ENCODE measurements at places on chromosomes 11 and 22.

- peak; percentile 35 for DNase-seq
These were observed 8.1 kb downstream of the FBXO7 start for GRCh38 chr22:32482708-32483107.

DNA sequence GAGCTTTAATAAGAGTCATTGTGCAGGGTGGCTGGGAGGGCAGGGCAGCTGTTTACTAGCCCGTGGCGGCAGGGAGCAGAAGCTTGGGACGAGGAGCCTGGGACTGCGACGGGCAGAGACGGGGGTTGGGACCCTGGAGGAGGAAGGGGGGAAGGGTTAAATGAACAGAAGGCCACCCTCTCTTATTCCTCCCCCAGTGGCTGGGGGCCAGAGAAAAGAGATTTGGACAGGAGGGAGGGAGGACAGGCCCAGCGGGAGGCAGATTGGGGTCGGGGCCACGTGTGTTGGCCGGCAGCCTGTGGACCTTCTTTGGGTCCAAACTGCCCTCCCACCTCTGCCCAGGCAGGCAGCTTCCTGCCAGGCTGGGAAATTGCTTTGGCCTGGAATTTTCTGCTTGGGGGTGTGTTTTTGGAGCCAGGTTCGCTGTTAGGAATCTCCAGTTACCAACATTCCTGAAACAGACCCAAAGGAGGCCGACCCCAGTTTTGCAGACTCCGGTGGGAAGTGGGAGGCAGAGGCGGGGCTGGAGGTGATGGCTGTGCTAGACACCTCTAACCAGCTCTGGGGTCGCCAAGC is 50.2 kb downstream of the APOL3 start:
- DNase-seq = no peak

GRCh38 chr22:50031189-50032091 is 18.9 kb upstream of the IL17REL start:
- DNase-seq = no peak

- DNase-seq = no peak
These were observed 135.2 kb upstream of the C11orf58 start for GRCh38 chr11:16603245-16603644.

DNA sequence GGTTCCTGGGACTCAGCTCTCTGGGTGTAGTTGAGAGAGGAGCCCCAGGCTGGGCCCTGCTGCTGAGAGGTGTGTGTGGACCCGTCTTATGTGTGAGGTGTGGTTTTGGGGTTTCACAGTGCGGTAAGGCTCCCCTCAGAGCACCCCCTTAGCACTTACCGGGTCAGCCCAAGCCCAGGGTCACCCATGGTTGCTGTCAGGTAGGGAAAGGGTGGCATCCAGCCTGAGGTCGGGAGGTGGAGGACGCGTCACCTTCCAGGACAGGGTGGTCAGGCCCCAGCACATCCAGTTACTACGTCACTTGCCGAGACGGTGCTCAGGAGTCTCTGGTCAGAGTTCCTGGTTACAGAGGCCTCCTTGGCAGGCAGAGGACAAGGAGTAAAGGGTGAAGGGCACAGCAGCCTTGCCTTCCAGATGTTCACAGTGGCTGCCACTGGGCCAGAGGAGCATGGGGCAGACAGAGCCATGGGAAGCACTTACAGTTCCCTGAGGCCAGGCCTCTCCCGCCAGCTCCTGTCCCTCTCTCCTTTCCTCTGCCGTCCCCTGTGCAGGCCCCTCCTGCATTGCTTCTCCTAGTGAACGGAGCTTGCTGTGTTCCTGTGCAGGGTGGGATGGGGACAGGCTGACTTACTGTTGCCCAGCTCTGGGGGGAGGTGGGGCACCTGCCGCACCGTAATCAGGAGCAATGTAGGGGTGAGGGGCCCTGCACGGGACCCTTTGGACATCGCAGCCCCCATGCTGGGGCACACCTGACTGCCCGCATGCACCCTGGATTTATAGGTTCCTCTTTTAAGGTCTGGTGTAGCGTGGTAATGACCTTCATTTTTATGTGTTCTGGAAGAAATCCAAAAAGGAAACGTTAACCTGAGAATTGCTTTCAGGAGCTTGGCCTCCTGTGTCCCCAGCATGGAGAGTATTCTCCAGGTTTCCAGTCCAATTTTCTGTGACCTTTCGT is 285.9 kb downstream of the TBC1D22A start:
- no peak for DNase-seq

GRCh38 chr11:118996926-118997626 is 862 bp upstream of the CENATAC start:
- DNase-seq = peak; percentile 61

DNA sequence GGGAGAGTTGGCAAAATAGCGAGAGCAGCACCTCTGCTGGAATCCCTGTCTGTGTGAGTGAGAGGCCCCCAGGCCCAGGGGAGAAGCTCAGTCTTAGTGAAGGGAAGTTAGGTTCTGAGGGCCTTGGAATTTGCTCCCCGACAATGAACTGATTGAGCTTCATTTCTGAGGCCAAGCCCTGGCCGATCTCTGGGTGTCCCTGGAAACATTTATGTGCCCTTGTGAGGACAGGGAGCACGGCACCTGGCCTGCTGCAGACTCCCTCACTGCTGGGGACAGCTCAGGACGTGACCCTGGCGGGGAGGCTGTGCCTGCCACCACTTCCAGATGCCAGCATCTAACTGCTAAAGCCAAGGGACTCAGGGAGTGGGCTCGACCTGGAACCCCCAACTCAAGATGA is 52.0 kb downstream of the ARHGAP8 start:
- DNase-seq = no peak

DNA sequence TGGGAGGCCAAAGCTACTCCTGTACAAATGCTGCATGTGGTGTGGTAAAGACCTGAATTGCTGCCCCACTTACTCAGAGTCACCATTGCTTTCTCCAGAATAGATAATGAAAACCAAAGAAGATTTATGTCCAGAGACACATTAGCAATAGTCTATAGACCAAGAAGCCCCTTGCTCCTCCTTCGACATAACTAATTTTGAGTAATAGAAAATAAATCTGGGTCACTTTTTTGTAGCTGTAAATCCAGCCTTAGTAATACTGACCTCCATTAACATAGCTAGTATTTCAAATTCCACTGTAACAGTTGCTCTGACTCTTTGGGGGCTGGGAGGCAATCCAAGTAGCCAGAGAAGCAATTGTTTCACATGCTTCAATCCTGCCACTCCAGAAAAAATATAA is 145.9 kb downstream of the MAML2 start:
- DNase-seq = no peak

DNA sequence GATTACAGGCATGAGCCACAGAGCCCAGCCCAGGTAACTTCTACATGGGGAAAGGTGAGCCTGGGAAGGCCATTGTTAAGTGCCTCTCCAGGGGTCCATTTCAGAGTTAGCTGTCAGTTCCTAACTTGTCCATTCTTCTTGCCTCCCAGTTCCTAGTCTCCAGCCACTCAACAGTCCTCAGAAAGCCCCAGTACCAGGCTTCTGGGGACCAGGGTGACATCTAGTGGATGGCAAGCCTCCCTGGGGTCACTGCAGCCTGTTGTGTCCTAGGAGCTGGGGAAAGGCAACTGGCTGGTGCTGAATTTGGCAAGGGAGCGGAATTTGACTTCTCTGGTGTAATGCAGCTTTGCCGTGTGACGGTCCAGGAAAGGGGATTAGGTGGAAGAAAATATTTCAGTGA is 2.1 kb downstream of the LGALS12 start:
- DNase-seq = no peak

- no peak for DNase-seq
These were observed 105.2 kb downstream of the PPP6R3 start for GRCh38 chr11:68565768-68566167.

DNA sequence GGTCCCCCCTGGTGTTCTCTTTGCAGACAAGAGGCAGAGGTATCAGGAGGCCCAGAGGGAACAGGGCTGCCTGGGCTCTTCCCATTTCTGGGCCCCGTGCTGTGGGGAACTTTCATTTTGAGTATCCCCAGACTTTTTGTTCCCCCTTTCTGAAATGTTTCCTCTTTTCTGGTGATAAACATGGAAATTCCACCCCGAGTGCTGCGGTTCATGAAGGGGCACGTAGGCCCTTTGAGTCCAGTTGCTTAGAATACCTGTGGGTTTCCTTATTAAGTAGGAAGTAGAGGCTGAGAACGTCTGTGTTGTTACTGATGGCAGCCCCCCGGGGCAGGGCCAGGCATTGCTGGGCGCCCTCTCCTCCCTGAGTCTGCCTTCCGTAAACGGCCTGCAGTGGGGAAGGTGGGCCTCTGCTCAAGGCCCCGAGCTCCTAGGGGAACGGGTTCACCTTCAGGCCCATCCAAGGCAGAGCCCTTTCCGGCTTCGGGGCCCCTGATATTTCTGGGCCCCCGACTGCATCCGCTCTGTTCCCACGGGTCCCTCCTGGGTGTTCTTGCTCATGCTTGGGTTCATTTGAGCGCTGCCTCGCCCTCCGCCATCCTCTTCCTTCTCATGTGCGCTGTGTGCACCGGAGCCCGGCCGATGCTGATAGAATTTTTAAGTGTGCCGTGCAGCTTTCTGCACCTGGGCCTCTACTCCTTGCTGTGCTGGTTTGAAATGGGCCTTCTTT is 12.0 kb downstream of the TBC1D22A start:
- peak; percentile 67 for DNase-seq

DNA sequence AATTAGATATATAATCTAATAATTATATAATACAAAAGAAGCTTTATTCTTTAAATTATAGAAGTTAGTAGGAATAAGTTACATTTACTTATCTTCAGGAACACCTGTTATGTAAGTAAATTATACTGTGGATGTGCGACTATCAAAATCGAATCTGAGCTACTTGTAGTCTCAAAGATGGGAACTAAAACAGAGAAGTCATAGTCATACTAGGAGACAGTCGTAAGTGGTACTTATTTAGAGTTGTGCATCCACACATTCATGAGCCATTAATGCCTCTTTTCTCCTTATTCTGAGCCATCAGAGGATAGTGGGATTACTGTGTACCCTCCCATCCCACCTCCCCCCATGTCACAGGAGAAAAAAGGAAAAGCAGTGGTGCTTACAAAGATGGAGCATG is 114.4 kb downstream of the CADM1 start:
- DNase-seq = no peak

DNA sequence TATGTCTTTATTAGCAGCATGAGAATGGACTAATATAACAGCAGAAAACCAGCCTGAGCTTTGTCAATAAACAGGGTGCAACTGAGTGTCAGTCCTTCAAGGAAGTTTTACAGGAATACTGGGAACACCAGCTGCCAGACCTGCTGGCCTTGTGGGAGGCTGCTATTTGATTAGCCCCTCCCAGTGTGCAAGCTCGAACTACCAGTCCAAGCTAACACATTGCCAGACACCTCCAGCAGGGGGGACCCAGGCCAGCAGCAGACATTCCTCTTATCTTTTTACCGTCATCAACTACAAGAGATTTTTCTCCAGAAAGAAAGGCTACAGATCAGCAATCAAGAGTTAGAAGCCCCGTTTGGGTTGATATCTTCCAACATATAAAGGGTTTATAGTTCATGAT is 942.8 kb upstream of the TENM4 start:
- no peak for DNase-seq

- no peak for DNase-seq
These were observed 458.3 kb downstream of the METTL15 start for GRCh38 chr11:28566339-28567089.

GRCh38 chr22:44455151-44455962 is 42.7 kb downstream of the RTL6 start:
- peak; percentile 58 for DNase-seq

GRCh38 chr11:47175746-47176327 is 842 bp downstream of the ARFGAP2 start:
- no peak for DNase-seq

- no peak for DNase-seq
These were observed 44.0 kb downstream of the MPPED1 start for GRCh38 chr22:43455846-43456245.

- no peak for DNase-seq
These were observed 23.6 kb upstream of the ALX4 start for GRCh38 chr11:44333271-44334218.

- no peak for DNase-seq
These were observed 173.4 kb upstream of the BDNF start for GRCh38 chr11:27873664-27874063.

- no peak for DNase-seq
These were observed 39.4 kb downstream of the TRIM29 start for GRCh38 chr11:120098503-120099020.

- no peak for DNase-seq
These were observed 580.3 kb upstream of the CADM1 start for GRCh38 chr11:116084511-116084910.

GRCh38 chr11:120331301-120331996 is 4.8 kb upstream of the ARHGEF12 start:
- DNase-seq = no peak

- no peak for DNase-seq
These were observed 46.3 kb upstream of the RAPSN start for GRCh38 chr11:47495011-47495855.

GRCh38 chr22:38075105-38075825 is 8.7 kb downstream of the SLC16A8 start:
- DNase-seq = no peak

GRCh38 chr11:45280449-45280848 is 5.7 kb downstream of the SYT13 start:
- no peak for DNase-seq

DNA sequence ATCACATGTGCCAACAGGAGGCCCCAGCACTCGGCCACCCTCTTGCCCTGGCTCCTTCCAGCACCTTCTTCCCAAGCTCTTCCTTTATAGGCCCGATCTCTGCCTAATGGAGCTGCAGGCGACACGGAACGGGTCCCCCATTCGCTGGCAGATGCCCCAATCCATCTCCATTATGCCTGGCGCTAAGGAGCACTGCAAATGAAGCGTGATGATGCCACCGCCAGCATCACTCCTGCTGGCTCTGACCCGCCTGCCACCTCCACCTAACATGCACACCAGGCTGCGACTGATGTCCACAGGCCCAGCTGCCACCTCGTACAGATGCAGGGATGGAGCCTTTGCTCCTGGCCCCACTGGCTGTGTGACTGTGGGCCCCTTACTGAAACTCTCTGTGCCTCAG is 33.5 kb downstream of the ELFN2 start:
- DNase-seq = no peak

- no peak for DNase-seq
These were observed 84.1 kb downstream of the LARGE2 start for GRCh38 chr11:46006418-46007070.

GRCh38 chr11:15672825-15673224 is 558.1 kb downstream of the INSC start:
- no peak for DNase-seq

DNA sequence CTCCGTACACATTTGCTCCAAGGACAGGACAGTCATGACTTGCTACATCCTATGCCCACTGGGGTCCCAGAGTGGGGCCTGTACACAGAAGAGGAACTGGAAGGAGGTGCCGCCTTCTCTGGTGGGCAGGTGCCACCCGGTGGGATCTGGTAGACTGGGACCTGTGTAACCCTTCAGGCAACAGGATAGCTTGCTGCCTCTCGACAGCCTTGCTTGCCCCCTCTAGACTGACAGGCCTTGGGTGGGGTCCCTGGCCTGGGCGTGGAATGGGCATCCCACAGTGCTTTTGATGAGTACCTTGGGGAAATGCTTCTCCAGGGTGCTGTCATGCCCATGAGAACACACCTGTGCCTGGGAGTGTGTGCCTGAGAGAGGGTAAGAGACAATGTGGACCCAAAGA is 15.8 kb downstream of the SHANK3 start:
- DNase-seq = no peak
